Activated CD4-positive, CD25-positive, alpha-beta regulatory T cell treated with anti-CD3 and anti-CD28 coated beads, Interleukin-2, amount 50 U/mL, for 24 hours (primary cell): ENCODE measurements at places on chromosomes 7 and 10.
A peak's percentile ranks its signal among the peaks of the same experiment; 100 is the strongest.

DNA sequence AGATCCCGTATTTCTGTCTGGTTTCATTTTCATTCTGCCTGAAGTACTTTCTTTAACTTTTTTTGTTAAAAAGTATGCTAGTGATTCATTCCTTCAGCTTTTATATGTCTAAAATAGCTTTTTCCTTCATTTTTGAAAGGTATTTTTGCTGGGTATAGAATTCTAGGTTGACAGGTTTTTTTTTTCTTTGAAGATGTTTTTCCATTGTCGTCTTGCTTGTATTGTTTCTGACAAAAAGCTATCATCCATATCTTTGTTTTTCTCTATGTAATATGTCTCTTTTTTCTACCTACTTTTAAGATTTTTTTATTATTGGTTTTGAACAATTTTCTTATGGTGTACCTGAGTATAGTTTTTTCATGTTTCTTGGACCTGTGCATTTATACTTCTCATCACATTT lies 8.2 kb downstream of the CUTC start:
- ATAC-seq: no peak

DNA sequence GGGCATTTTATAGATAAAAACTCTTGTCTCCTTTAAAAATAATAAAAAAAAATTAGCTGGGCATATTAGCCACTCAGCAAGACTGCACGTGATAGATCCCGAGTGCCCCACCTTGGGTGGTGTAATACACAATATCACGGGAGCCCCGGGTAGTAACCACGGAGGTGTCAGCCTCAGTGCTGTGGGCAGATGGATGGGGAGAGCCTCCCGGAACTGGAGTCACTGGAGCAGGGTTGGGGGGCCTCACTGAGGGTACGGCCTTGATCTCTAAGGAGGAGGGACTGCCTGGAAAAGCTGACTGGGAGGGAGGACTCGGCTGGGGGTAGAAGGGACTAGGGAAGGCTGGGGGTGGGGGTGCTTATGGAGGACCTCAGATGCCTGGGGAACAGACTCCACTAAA lies 12.6 kb downstream of the LEP start:
- ATAC-seq: no peak

DNA sequence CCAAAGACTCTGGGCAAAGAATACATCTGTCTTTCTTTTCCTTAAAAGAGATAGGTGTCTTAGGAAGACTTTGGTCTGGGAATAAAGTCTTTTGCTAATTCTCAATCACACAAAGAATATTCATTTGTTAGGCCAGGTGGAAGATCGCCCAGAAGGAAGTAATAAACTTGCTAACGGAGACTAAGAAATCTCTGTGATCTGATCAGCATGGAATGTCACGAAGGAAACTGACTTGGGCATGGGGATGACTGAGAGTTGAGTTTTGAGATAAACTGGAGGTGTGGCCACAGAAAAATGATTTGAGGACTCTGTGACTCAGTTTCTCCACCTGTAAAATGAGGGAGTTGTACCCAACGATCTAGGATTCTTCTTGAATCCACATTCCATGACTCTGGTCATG lies 161.1 kb upstream of the SVIL start:
- no peak for ATAC-seq

DNA sequence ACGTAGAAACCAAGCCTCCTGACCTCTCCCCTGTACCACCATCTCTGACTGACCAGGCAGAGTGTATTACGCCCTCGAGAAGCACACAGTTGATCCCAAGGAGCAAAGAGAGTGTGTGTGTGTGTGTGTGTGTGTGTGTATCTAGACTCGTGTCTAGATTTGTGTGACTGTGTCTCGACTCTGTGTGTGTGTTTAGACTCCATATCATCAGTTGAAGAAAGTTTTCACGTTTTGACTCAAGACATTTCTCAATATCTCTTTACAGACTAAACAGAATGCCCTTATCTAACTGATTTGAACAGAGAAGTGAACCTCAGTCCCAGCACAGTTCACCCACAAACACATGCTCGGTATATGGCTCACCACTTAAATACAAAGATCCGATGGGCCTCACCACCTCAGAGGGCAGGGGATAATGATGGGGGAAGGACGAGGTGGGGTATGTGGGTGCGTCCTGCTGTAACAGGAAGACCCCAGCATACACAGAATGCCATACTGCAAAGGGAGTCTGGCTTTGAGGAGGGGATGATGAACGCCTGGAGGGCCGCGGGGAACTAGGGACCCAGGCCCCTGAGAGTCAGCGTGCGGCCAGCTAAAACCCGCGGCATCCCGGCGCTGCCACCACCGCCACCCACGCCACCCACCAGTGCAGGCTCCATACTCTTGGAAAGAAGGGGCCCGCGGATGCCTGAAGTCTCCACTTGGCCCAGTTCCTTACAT lies 780 bp downstream of the ALDH18A1 start:
- ATAC-seq: peak; percentile 31

DNA sequence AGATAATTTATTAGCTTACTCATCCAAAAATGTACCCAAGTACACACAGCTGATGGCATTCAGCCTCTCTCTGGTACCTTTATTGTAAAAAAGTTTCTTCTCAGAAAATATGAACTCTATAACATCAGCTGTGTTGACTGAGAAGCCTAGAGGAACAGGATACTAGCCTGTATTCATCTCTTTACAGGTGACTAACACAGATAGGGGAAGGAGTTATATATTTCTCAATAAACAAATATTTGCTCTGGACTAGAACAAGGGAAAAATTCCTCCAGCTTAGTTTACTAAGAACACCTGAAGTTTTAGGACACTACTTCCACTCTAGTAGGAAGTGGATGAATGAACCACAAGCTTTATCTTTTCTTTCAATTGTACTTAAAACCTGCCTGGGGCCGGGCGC lies 67.8 kb downstream of the ZNF248 start:
- no peak for ATAC-seq

GRCh38 chr7:147510923-147511322 lies 1079.6 kb upstream of the C7orf33 start:
- no peak for ATAC-seq

DNA sequence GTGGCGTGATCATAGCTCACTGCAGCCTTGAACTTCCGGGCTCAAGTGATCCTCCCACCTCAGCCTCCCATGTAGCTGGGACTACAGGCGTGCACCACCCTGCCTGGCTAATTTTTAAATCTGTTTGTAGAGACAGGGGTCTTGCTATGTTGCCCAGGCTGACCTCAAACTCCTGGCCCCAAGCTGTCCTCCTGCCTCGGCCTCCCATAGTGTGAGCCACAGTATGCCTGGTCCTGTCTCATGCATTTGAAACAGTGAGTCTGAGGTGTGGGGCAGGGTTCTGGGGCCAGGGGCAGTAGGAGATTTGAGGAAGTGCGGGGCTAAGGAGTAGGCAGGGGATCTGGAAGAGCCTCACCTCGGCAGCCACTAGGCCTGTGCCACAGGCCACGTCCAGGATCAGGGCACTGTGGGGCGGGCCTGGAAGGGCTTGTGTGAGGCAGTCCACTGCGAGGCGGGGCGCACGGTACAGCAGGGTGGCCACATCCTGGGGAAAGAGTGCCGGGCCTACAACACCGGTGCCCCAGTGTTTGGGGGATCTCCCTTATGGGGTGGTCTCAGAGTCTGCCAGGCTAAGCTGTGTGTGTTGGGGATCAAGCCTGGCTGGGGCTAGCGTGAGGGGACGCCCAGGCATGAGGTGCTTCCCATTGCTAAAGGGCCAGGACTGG lies 1.5 kb downstream of the METTL27 start:
- ATAC-seq: no peak

DNA sequence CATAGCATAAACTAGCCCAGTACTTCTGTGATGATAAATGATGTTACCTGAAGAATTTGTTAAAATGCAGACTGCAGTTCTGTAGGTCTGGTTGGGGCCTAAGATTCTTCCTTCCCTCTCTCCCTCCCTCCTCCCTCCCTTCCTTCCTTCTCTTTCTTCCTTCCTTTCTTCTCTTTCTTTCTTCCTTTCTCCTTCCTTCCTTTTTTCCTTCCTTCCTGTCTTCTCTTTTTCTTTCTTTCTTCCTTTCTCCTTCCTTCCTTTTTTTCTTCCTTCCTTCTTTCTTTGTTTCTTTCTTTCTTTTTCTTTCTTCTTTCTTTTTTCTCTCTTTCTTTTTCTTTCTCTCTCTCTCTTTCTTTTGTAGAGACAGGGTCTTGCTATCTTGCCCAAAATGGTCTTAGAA lies 3.7 kb upstream of the SLC25A28 start:
- no peak for ATAC-seq

- no peak for ATAC-seq
Measured at GRCh38 chr7:8290645-8291308, 28.8 kb upstream of the ICA1 start.

- ATAC-seq: no peak
Measured at GRCh38 chr7:41029072-41029499, 673.8 kb downstream of the INHBA start.

DNA sequence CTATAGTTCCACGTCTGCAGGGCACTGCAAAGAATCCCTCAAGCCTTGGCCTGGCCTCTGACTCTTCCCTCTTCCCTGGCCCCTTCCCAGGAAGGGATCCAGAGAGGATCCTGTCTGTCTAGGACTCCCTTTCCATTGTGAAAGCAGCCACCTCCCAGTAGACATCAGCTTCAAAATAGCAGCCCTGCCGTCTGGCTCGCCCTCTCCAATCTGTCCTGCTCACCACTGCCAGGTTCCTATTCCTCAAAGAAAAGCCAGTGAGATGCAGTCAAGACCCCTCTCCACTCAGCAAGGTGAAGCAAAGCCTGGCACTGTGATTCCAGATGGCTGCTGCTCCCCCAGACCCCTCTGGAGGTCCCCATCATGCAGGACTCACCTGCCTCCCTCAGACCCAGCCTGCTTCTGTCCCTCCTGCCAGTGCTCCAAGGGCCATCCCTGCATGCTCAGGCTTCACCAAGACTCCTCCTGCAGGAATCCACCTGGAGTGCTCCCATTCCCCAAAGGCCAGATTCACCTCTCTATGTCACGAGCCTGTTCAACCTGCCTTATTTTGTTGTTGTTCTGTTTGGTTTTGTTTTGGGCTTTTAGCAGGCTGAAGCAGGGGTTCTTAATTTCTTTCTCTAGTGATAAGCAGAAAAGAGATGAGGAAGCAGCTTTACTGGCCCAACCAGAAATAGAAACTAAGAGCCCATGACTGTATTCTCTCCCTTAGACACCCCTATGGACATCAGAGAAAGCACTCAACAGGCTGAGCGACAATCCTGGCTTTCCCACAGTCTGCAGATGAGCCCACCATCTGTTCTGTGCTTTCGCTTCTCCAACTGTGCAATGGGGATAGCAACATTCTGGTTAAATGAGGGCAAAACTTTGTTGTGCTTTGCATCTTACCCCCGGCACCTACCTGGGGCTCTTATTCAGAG lies 305.1 kb downstream of the GRID1 start:
- no peak for ATAC-seq

DNA sequence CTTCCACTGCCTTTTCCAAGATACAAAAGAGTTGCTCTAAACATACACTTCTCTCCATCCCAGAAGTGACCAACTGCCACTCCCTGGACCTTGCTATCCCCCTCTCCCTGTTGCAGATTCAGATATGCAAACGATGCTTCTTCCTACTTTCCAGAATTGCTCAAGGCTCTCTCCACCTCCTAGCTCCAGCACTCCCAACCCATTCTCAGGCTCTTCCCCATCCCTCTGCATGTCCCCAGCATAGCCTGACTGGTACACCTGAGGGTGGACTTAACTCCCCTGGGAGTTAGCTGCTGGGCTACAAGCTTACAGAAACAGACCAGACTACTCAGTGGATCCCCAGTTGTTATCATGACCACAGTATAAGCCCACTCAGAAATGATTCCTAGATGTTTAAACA lies 27.6 kb downstream of the MKRN1 start:
- ATAC-seq: no peak

DNA sequence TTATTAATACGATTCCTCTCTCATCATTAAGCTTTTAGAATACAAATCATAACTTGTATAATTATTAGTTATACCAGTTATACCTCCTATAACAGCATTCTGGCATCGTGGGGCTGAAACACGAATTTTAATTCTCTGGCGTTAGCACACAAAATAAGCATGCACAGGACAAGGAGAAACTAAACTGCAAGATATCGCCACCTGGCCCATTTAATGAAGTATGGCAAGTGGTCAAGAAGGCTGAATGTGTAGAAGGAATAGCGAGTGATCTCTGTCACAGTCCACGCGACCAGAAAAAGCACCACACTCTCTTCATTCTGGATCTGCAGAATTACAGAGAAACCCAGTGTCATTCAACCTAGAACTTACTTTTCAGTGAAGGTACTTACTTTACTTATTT lies 18.1 kb downstream of the HACD1 start:
- no peak for ATAC-seq

- ATAC-seq: no peak
Measured at GRCh38 chr10:5654218-5654755, 12.1 kb downstream of the ASB13 start.

DNA sequence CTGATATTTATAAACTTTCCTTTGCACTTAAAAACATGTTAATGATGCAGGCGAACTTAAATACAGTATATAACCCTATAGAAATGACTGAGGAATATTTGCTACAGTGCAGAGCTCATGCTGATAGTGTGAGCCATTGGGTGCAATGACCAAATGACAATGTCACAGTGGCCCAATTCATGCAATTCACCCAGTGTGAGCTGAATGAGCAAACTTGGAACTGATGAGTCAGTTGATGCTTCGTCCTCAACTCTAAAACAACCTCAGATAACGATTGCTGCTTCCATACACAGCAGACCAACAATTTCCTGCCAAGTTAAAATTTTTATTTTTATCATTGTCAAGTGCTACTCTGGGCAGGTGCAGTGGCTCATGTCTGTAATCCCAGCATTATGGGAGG lies 12.1 kb upstream of the ZC3HAV1L start:
- ATAC-seq: peak; percentile 68

DNA sequence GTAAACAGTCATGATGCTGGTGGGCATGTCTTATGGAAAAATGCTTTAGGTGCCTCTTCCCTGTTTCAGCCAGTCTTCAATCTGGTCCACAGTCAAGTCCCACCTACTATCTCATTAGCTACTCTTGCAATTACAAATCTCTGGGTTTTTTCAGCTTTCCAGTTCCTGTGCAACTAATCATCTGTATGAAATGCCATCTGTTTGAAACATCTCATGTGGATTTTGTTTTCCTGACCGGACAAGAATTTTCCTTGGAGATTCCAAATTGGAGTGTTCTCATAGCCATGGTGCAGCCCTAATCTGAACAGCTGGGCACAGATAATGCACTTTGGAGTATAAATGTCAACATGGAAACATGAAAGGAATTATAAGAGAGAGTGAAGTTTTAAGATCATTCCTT lies 41.3 kb upstream of the CALN1 start:
- ATAC-seq: no peak

DNA sequence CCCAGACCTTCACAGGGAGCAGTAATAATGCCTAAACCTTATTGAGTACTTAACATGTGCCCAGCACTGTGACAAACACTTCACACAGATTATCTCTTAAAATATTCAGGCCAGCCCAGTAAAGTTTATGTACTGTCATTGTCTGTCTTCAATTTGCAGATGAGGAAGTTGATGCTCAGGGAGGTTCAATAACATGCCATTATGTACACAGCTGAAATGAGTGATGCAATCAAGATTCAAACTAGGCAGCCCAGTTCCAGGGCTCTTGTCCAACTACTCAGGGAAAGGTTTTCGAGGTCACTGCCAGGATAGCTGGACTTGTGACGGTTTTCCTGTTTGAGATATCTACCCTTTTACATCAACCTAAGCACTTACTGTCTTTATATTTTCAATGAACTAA lies 56.1 kb downstream of the AUTS2 start:
- ATAC-seq: no peak

- no peak for ATAC-seq
Measured at GRCh38 chr7:93758631-93759030, 131.9 kb downstream of the TFPI2 start.
